LHCN-M2 (cell line): ENCODE measurements at places on chromosomes 12 and 14.

- no peak for DNase-seq
Measured at GRCh38 chr14:69037790-69038454, 58.8 kb upstream of the ACTN1 start.

GRCh38 chr14:97719931-97720330 lies 922.7 kb downstream of the VRK1 start:
- DNase-seq = no peak

GRCh38 chr12:93192878-93193277 lies 184.8 kb upstream of the NUDT4 start:
- no peak for DNase-seq

GRCh38 chr12:110862329-110862728 lies 15.5 kb downstream of the CCDC63 start:
- DNase-seq = no peak

DNA sequence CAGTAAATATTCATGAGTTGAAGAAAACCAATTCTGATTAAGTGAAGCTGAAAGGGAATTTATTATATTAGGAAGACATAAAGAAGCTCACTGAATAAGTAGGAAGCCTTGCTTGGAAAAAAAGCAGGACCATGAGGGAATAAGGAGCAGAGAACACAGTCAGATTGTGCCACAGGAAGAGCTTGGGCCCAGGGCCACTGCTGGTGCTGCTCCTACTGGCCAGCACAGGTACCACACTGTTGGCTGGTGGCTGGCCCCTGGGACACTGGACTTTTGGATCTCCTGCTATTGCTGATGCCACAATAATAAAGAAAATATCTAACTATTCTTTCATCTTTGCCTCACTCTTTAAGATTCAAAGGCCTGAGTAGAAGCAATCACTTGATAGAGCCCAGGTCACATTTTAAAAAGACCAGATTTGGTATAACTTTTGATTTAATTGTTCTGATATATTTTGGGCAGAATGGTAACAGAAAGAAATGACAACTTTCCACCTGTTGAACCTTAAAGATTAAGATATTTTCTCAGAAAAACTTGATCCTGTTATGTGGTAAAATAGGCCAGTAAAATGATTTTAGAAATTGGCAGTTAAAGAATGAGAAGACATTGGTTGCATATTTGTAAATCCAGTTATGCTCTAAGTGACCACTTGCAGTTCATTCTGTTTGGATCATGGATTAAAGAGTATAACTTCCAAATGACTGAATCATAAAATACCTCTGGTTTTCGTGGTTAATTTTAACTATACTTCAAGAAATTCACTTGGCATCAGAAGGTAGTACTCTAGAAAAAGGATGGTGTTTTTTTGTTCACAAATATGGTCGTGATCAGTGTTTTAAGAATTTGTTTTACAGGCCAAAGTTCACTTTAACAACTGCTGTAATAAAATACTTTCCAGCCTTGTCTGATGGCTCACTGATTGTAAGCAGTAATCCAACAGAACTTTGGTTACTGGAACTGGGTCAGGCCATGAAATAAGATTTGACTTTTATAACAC lies 68.3 kb downstream of the DERA start:
- peak; percentile 90 for DNase-seq

DNA sequence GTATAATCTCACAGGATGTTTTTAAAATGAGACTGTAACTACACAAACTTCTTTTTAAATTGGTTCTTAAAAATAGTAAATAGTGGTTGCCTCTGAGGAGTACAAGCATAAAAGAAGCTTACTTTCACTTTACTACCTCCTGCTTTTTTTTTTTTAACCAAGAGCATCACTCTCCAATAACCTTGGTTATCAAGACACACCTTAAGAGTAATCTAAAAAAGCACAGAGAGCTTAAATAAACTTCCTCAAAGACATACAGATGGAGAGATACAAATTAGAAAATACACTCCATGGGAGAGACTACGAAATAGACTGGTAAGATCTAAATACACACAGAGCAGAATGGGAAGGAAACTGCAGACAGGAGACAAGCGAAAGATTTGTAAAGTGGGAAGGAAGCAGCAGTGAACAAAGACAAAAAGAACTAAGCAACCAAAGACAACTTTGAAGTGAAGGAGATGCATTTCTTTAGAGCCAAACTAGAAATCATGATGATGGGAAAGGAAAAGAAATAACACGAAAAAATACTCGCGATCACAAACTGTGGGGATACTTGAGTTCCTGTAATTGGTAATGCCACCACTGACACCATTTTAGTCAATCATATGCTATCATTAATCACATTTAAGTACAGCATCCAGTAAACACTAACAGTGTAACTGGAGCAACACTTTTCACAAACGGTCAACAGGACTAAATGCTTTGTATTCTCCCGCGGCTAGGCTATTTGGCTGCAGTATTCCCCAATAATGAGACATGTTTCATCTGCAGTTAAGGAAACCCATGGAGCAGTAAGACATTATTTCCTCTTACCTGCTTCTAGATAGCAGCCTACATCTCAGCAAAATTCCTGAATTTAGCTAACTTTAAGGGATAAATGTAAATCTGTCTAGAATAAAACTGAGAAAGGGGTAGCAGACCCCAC lies 8.2 kb downstream of the SINHCAF start:
- DNase-seq = no peak

GRCh38 chr12:32894566-32894965 lies 2.0 kb downstream of the PKP2 start:
- DNase-seq = no peak
